ENCODE measurements at places on chromosomes 4 and X.

- no peak for DNase-seq
These were observed 84.5 kb downstream of the WFS1 start for GRCh38 chr4:6354119-6354518.

DNA sequence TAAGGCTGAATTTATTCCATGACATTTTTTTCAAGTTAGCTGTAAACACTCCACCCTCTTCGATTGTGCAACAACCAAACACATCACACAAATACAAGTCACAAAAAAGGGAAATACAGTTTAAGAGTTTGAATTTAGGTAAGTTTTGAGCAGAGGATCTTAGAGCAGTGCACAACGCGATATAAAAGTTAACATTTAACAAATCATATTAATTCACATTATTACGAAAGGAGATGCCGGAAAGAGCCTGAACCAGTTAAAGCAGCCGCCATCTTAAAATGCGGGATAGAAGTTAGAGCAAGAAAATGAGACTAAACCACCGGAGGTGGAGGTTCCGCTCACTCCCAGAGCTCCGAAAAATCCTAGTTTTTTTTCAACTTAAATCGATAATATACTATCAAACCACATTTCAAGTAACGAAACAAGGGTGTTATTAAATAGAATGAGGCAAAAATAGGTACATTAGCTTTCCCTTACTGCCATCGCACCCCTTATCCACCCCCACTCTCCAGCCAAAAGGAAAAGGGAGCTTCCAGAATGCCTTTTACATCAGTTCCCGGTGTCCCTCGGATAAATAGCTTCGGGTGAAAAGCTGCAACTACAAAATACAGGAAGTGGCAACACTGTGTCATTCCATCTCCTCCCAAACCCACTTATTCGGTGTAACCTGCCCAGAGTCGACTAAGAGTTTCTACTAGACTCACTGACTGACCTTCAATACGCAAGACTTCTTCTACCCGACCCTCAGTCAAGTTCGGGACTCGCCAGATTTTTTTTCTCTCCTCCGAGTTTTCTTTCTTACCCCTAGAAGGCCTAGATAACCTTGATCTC, 1.9 kb downstream of the UBE2D3 start:
- DNase-seq: peak; percentile 39

DNA sequence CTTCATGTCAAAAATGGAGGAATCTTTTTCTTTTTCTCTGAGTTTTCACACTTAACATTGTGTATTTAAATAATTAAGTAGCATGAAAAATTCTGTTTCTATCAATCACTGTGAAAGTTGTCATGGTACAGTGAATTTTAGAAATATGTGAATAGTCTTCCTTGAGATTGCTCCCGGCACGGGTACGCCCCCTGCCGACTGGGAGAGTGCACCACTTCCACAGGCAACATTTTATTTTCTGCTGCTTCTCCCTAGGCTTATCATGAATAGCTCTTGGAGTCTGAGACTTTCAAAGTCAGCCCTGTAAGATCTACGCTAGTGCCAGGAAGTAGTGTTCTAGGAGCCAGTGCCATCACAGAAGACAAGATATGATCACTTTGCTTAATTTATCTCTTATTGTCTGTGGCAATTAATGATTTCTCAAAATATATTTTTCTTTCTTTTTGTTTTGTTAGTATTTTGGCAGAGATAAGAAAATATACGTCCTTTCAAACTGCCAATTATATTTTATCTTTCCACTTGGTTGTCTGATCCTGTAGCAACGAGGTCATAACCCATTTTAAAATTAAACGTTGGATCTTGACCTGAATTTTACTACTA, 763.8 kb upstream of the AADAT start:
- peak; percentile 32 for DNase-seq

DNA sequence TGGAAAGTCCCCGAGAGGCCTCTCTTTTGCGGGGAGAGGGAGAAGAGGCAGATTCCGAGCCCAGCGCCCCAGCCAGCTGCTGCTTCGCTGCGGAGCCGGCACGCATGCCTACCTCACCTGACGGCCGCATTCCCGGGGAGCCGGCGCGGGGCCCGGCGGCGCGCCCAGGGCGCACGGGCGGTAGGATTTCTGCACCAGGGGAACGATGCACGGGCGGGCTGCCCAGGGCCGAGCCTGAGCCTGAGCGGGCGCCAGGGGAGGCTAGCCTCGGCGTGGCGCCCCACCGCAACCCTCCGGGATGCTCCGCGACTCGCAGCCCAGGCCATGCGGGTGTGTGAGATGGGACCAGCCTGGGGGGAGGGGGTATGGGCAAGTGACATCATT, 81.3 kb upstream of the SCML1 start:
- DNase-seq: no peak

- no peak for DNase-seq
These were observed 53.5 kb downstream of the SPANXA2 start for GRCh38 chrX:141642979-141643378.

GRCh38 chr4:146742416-146742815, 103.7 kb downstream of the POU4F2 start:
- no peak for DNase-seq

GRCh38 chr4:94995684-94996394, 238.1 kb downstream of the BMPR1B start:
- DNase-seq: no peak

- no peak for DNase-seq
These were observed 114.8 kb downstream of the REELD1 start for GRCh38 chr4:146329050-146329716.

- DNase-seq: no peak
These were observed 20.1 kb downstream of the MAGEC2 start for GRCh38 chrX:142184756-142185602.

GRCh38 chrX:45803383-45803921, 602.8 kb upstream of the DIPK2B start:
- no peak for DNase-seq

DNA sequence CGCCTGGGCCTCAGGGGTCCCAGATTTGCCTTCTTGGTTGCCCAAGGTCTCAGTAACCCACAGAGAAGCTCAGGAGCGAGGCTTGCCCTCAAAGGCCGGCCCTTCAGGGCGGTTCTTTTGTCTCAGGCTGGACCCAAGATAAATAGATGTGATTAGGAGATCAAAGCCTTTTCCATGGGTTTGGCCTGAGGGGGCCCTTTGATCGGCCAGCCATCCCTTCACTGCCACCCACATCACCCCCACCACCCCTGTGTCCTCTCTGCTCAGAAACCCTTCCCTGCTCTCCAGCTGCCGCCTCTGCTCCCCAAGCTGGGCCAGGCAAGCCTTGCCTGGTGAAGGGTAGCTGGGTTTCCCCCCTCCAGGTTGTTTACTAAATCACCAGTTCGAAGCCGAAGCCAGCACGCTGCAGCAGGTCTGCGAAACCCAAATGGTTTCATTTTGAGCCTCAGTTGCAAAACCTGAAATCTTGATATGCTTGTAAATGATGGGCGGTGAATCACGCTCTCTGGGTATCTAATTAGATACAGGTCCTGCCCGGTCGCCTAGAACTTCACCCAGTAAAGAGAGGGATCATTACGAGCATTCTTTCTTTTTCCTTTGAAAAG, 202.6 kb upstream of the BCOR start:
- DNase-seq: no peak

- DNase-seq: no peak
These were observed 155.6 kb downstream of the ARX start for GRCh38 chrX:24860140-24860539.

DNA sequence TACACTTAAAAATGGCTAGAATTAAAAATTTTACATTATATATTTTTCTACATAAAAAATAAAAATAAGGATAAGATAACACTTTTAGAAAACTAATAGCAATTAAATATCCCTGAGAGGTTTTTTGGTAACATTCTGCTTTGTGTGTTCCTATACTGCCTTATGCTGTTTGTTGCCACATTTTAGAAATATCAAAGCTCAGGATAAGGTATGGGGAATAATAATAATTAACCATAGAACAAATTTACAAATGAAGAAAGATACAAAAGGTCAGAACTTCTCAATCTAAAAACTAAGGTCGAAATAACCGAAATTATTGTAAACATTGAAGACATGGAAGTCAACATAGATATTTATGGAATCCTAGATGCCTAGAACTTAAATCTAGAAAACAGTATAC, 71.4 kb downstream of the COX7B2 start:
- DNase-seq: no peak

- DNase-seq: no peak
These were observed 117.5 kb downstream of the AFAP1 start for GRCh38 chr4:7822137-7822505.

GRCh38 chrX:31423609-31424189, 351.9 kb upstream of the FTHL17 start:
- DNase-seq: peak; percentile 24

DNA sequence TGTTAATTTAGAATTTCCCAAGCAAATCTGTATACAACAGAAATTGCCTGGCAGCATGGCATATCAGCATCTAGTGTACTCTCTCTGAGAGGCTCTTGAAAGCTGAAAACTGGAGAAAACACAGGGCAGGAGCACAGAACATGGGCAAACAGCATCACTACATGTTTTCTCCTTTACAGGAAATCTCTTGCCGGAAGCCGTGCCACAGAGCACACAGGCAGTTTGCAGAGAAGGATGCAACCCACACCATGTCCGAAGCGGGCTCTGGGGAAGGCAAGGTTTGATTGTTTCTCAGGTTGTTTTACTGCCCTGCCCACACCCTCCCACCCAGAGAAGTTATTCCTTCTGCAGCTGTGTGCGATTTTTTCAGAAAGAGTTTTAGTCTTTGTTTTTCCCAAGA, 41.1 kb upstream of the FAM9C start:
- peak; percentile 83 for DNase-seq

All from Jurkat, Clone E6-1 (cell line).